ENCODE measurements at places on chromosomes 16 and 17. TPM values are rescaled to one million over a fixed set of nuclear protein-coding genes. Genes with fewer than 3 reads are reported as not detected.

Gene EFNB3
- 4.7 TPM for total RNA-seq

- DNase-seq, result no peak
Measured at GRCh38 chr16:67648764-67649407, 3.9 kb downstream of the CARMIL2 start.

Gene KCNJ18
- not detected for total RNA-seq

Gene GPR179
- 0.07 TPM for total RNA-seq

DNA sequence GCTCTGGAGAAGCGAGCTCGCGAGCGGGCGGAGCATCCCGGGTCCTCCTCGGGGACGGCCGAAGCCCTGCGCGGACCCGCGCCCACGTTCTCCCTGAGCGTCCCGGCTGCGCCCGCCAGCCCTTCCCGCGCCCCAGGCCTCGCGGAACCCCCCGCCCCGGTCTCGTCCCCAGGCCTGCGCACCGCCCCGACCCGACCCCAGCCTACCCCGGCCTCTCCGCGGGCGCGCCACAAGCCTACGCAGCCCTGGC, 159 bp downstream of the USP36 start:
- no peak for DNase-seq

Data from kidney epithelial cell (primary cell).